ENCODE measurements at places on chromosomes 3 and 15.
A peak's percentile ranks its signal among the peaks of the same experiment; 100 is the strongest.

DNA sequence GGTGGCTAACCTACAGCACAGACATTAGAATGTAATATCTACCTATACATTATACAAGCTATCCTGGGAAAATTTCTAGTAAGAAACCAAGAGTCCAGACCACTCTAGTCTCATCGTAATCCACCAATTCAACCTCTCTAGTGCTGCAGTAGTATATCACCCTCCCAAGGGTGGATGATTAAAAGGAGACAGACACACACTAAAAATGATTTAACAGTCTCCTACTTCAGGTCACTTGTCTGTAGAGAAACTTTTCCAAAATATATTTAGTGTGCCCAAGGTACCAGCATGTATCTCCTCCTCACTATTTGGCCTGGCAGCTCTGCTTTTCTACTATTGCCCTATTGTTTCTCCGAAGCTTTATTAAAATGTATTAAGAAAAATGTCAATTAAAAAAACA lies 45.0 kb downstream of the ZBTB20 start:
- no peak for DNase-seq

- DNase-seq = no peak
Measured at GRCh38 chr15:43106486-43106829, 620 bp upstream of the UBR1 start.

DNA sequence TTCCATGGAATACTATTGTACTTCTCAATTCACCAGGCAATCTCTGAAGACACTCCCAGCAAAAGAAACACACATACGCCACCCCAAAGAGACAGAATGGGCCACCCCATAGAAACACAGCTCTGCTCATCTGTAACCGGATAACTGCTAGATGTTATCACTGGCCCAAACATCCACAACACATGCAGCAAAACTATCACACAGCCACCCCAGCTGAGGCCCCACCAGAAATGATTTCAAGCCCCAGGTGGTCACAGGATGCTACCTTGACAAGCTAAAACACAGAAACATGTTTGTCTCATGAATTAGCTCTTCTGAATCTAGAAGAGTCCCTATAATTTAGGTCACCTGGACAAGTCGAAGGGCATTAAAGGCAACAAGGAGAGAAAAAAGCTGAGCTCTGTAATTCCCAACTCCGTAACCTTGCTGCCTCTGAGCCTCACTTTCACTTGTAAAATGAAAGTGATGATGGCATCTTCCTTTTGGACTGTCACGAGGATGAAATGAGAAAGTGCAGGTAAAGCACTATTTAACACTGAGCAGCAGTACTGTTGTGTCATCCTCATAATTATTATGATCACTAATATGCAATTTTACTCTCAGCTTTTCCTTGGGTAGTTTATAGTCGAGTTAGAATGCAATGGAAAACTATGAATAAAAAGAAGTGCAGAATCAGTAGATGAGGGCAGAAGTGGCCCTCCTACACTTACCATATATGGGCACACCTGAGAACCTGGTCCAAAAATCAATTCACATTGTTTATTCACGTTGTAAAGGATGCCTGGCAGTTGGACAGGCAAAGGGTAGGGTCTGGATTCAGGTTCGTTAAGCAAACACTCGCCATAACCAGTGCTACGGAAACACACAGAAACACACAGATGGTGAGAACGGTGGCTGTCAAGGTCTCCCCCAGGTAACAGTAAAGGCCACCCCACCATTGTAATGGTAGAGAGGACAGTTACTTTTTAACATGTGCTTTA lies 38.6 kb downstream of the ADAMTS9 start:
- DNase-seq = no peak

DNA sequence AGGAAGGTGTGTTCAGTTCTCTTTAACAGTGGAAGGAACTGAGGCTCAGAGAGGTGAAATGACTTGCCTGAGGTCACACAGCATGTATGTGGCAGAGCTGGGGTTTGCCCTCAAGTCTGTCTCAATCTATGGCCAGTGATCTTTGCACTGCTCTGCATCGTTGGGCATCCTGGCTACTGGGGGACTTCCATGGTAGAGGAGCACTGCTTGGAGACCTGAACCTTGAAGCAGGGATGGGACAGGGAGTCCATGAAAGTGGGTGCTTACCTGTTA lies 2.0 kb downstream of the CORO2B start:
- no peak for DNase-seq

- DNase-seq = no peak
Measured at GRCh38 chr15:81002331-81003096, 1.8 kb downstream of the TLNRD1 start.

GRCh38 chr3:44678480-44679116 lies 30.1 kb downstream of the ZNF35 start:
- no peak for DNase-seq

GRCh38 chr3:41125258-41125657 lies 74.0 kb upstream of the CTNNB1 start:
- DNase-seq = peak; percentile 12

All from MV-4-11 (cell line).